ENCODE measurements at places on chromosomes 7 and 10.

GRCh38 chr10:124716369-124716768 lies 27.8 kb downstream of the FAM53B start:
- no peak for DNase-seq

DNA sequence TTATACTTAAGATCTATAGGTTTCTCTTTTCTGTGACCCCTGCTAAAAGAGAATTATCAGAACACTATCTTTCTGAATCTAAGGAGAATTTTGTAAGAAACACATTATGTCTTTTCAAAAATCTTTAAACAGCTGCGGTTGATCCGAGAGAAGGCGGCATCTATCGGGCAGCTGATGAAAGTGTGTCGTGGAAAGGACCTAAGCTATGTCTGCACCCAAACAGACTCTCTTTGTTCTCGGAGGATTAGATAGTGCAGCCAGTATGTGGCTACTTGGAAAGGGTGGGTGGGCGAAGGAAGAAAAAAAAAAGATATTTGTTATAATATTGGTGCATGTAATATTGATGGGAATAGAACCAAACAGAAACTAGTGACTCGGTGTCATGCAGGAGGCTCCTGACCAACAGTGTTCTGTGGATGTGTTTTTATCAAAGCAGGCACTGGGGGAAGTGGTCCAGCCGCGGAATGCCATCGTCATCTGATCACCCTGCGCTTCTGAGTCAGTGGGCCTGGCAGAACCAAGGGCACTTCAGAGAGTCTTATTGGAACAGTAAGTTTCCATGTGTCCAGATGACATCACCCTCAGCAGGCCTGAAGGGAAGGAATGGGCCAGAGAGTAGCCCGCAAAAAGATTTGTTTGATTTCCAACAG lies 509.7 kb upstream of the AKR1E2 start:
- no peak for DNase-seq

DNA sequence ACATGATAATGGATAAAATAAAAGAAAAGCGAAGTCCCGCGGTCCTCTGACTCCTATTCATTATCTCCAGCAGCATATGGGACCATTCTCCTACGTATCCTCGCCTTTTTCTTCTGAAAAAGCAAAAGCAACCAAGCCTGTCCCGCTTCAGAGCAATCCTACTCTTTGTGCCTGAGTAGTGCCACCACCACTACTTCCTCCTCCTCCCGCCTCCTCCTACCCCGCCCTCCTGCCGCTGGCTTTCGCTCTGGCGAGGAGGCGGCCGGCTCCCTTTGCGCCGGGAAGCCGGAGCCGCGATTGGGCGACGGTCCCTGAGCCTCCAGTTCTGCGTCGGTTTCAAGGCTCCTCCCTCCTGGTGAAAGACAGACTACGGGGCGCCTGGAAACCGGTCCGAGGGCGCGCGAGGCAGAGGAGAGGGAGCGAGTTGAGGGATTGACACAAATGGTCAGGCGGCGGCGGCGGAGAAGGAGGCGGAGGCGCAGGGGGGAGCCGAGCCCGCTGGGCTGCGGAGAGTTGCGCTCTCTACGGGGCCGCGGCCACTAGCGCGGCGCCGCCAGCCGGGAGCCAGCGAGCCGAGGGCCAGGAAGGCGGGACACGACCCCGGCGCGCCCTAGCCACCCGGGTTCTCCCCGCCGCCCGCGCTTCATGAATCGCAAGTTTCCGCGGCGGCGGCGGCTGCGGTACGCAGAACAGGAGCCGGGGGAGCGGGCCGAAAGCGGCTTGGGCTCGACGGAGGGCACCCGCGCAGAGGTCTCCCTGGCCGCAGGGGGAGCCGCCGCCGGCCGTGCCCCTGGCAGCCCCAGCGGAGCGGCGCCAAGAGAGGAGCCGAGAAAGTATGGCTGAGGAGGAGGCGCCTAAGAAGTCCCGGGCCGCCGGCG lies at the start of gene FZD1:
Gene FZD1, plus strand, starts transcription at position 388 of the 878 bp plus-strand sequence. Its CDS starts 448 bp downstream, at position 836.
- DNase-seq, result no peak

- DNase-seq, result no peak
These were observed 19.1 kb downstream of the SUFU start for GRCh38 chr10:102522874-102523249.

GRCh38 chr10:34661580-34661979 lies 153.5 kb downstream of the PARD3 start:
- no peak for DNase-seq

DNA sequence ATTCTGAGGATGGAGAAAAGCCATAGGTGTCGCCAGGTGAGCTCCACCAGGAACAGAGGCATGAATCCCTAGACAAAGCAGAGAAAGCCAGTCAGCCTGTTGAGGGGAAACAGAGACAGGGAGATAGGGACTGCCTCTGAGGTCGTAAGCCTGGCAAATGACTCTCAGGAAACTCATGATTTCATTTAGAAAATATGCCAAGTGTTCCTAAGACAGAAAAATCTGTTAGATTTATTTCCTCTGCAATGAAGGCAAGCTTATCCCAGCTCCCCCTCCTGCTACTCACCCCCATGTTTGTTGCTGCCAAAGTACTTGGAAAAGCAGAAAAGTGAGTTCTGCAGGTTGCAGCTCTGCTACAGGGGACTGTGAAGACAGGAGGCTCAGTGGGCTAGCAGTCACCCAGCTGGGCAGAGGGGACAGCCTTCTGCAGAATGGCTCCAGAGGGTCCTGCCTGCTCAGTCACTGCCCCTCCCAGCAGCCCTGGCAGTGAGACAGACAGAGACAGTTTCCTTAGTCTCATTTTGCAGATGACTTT lies 184.3 kb downstream of the ADRA2A start:
- DNase-seq, result no peak

GRCh38 chr10:97220355-97220754 lies 34.6 kb upstream of the SLIT1 start:
- DNase-seq, result no peak

- DNase-seq, result no peak
These were observed 29.5 kb downstream of the LRRC17 start for GRCh38 chr7:102942181-102942866.

GRCh38 chr7:141651417-141651816 lies 50.5 kb downstream of the DENND11 start:
- no peak for DNase-seq

DNA sequence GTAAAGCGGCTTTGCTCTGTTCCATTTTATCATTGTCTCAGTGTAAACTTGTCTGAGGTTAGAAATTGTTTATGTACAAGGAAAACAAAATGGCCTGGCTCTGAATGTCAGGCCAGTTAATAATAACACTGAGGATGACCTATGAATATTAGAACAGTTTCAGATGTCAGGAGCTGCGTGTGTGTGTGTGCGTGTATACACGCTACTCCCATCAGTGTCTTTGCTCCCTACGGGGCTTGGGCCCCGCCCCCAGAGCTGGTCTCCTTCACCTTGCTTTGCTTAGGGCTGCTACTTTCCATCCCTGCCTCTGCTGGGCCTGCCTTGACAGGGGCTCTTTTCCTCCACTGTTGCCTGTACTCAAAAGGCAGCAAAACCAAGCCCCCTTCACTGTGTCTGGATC lies 142.3 kb upstream of the BET1 start:
- DNase-seq, result no peak

DNA sequence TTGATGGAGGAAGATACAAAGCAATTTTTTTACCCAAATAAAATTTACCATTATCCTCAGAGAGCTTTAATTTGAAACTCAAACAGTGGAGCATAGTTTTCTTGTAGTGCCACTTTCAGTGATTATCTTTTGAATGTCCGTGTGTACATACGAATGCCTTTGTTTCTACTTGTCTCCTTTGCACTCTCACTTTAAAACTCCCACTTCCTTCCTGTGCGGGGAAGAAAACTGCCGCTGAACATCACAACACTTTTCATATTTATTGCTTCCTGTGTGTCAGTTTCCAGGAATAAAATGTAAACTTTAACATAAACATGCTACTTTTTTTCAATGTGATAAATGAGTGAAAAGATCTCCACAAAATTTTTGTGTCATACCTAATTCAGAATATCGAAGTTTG lies 102.4 kb downstream of the SEMA3A start:
- DNase-seq, result no peak

- no peak for DNase-seq
These were observed 63.0 kb downstream of the VAX1 start for GRCh38 chr10:117075064-117075463.

- DNase-seq, result no peak
These were observed 27.4 kb downstream of the MINPP1 start for GRCh38 chr10:87531908-87532622.

- DNase-seq, result no peak
These were observed 47.2 kb upstream of the TNRC18 start for GRCh38 chr7:5470816-5471215.

DNA sequence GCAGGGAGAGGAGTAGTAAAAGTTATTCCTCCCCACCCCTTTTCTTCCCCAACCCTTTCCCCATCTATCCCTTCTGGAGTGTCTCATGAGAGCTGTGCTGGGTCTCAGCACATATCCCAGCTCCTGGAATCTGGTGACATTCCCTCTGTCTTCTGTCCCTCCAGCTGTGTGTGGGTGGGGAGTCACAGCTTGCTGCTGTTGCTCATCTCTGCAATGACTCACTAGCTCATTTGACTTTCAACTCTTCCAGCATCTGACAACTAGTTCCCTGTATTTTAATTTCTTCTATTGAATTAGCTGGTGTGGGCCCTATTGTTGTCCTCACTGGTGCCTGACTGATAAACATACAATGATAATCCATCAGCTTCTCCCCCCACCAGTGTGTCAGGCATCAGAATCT lies 198.9 kb upstream of the AUTS2 start:
- DNase-seq, result no peak

- no peak for DNase-seq
These were observed 7.0 kb upstream of the MMP21 start for GRCh38 chr10:125782616-125783015.

DNA sequence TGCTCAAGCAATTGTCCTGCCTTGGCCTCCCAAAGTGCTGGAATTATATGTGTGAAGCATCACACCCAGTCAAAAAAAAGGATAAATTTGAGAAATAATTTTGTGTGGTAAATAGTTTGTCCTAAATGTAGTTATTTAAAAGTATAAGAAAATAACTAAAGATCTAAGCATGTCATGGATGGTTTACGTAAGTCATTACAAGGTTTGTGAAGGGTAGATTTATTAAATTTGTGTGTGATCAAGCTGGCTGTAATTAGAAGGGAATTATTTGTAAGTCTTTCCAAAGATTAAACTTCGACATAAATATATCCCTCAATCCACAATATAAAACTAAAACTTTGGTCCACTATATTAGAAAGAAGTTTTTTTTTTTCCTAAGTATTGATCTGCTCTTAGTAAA lies 28.6 kb downstream of the ORC5 start:
- no peak for DNase-seq

DNA sequence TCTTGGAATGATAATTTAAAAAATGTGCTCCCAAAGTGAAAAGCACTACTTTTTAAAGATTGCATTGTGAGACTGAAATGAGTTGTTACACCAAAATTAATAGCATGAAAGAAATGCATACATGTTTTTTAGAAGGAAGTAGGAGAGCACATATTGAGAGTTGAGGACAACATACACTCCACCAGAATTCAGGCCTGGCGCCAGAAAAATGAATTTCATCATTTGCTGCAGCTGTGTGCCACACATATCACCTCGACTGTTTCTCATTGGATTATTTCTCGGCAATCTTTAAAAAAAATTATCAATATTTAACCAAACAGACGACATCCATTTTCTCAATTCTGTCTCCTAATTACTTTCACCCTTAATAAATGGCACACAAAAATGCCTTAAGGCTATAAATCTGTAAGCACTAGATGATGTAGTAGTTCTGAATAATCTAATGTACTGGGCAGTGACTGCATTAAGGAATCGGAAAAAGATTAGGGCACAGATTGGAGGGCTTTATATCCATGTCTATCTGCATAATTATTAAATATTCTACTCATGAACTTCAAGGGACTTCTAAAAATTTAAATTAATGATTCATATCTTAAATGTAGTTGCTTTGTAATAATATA lies 590.4 kb downstream of the NXPH1 start:
- no peak for DNase-seq

DNA sequence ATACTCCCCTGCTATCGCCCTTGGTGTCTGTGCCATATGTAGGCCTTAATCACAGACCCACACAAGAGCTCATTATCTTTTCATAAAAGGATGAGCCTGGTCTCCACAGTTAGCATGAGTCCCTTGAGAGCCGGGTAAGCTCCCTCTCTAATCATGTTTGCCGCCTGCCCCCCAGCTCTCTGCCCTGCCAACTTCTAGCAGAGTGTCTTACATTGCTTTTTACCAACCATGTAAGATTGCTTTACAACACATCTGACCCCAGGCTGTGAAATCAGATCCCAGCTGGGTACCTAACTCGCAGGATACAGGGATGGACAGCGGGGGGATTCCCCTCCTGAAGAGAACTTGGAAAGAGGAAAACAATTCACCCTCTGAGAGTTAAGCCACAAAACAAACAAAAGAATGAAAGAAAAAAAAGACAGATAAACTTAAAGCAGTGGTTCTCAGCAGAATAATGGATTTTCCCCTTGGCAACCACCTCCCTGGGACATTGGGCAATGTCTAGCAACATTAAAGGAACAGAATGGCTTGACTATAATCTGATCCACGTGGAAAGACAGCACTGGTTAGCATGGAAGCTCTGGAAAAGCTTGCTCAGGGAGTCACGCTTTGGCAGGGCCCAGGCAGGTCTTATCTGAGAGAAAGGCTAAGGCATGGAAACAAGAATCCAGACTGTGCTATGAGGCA lies 39.4 kb upstream of the ATOH7 start:
- DNase-seq, result no peak

DNA sequence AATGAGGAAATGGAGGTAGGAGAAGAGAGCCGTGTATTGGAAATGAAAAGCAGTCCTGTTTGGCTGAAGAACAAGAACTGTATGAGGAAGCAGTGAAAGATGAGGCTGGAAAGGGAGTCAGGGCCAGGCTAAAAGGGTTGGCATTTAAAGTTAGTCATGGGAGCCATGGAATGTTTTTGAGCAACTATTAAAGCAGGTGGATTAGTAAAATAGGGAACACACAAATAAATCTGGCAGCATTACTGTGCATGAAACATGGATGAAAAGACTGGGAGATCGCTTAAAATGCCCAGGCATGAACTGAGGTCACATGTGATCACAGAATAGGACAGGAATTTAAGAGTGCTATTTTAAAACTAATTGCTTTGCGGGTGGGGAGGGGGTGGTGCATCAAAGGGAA lies 1.4 kb upstream of the IFRD1 start:
- no peak for DNase-seq

DNA sequence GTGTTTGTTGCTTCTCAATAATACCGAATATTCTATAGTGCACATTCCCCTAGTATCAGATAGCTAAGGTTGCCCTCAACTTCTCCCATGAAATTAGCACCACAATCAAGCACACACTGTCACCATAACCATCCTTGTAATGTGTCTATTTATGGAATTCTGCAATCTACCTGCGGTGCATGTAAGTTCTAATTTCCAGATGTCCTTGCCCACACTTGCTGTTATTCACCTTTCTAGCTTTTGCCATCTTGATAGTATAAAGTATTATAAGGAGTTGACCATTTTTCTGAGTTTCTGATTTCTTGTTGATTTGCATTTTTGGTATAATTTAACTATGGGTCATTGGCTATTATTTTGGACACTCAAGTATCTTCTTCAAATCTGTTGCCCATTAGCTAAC lies 490.1 kb upstream of the GALNT17 start:
- DNase-seq, result no peak

DNA sequence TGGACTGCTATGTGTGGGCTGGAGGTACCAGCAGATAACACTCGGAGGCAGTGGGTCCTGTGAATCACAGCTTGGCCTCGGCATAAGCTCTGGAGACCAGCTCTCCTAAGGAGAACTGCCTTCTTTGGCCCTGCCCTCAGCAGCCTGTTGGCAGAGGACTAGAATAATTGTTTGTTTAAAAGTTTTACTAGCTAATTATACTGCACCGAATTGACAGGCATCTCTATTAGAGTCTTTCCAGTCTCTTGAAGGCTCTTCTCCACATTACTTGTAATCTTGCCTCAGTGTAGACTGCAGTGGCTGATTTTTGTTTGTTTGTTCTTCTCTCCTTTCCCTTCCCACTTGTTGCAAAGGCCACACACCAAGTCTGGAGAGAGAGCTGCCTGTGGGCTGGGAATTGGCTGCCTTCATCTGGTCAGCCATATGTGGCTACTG lies 183.2 kb downstream of the AUTS2 start:
- no peak for DNase-seq

All from stimulated activated CD8-positive, alpha-beta memory T cell treated with anti-CD3 and anti-CD28 coated beads, Interleukin-15, amount 100 ng/mL, for 1 hour (primary cell).